ENCODE measurements at places on chromosomes 4 and X.

DNA sequence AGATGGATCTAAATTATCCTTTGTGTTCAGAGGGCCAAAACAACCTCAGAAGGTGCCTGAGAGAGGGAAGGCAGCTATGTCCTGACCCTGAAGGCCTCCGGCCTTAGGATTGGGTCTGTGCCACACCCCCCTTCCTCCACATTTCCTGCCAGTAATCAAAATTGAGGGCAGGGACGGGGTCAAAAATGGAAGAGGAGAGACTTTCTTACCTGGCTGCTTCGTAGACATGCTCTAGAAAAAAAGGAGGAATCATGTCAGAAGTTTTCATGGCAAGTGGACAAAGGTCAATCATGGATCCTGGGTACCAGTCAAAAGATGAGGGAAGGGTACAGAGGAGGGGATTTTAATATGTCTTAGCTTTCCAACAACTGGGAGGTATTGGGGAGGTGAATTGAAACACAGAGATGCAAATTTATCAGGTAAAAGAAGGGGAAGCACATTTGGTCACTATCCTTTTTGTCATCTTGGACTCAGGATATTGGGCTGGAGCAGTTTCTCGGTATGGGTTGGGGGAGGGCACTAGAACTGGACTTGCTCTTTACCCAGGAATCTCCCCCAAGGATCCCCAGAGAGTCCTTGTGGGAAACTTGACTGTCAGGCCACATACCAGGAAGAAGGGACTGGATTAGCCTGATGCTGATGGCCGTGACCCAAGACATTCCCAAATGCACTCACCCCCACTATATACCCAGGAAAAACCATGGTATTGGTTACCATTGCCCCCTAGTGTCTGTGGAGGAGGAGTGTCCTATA is 17.1 kb downstream of the VSIG4 start:
- DNase-seq, result no peak

DNA sequence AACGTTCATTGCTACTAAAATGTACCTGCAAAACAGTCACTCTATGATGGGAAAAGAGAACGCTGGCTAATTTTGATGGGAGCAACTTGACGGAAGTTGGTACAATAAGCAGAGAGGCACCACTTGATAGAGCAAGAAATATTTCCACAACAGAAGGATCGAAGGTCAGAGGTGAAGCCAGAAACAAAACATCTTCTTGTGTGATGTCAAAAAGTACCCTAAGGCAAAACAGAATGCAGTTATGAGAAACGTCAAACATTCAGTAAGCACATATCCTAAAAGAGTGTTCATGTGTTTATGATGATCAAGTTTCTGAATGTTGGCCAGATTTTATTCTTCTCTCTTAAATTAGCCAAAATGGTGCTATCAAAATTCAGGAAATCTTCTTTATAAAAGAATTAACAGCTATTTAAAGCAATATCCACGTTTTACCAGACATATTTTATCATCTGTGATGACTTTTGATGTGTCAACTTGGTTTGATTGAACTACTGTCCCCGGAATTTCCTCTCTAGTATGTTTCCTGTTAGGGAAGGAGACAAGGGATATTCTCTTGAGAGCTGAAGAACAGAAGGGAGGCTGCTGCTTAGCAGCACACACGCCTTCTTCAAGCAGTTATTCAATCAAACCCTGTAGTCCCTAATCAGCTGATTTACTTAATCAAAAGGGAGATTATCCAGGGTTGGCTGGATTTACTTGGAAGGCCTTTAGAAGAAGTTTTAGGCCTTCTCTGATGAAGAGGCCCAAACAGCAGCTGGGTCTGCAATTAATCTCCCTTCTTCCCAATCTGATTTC is 15.7 kb downstream of the AASDH start:
- DNase-seq, result no peak

DNA sequence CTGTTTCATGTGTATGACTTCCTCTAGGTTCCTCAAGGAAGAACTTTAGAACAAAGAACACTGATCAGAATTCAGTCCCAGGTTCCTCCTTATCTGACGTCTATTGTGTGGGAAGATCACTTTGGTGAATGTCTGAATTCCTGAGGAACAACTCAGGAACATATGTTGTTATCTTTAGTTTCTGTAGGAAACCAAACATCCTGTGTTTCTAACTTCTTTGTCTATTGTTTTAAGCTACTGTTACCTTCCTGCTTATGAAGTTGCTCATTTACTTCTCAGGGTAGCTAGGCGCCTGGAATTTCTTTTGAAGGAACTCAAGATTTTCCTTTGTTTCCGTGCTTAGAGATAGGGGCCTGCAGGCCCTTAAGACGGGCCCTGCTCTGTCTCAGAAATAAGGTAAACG is 46.2 kb downstream of the MAGEB5 start:
- no peak for DNase-seq

- DNase-seq, result no peak
These were observed 544.5 kb downstream of the PPP4R3C start for GRCh38 chrX:26918631-26919030.

- DNase-seq, result no peak
These were observed 20.7 kb upstream of the TXLNG start for GRCh38 chrX:16765594-16765993.

- no peak for DNase-seq
These were observed 148.1 kb downstream of the TRIML1 start for GRCh38 chr4:188287169-188287894.

GRCh38 chr4:96986816-96987215 is 1146.9 kb downstream of the PDHA2 start:
- DNase-seq, result no peak

GRCh38 chr4:73962724-73963123 is 19.1 kb downstream of the PF4 start:
- DNase-seq, result no peak

DNA sequence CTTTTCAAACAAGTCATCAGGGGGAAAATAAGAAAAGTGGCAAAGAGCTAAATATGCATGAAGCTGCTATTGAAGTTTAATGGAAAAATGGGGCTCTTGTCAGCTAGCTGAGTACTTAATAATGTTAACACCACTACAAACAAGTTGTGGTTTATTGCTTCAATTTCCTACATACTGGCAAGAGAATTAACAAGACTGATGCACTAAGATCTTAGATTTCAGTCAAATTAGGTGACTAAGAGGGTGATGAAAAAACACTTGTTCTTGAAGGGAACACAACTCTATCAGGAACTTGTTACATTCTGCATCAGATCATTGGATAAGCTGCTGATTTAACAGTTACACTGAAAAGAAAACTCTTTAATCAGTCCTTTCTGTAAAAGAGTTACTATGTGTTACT is 234.6 kb upstream of the AFF2 start:
- no peak for DNase-seq

DNA sequence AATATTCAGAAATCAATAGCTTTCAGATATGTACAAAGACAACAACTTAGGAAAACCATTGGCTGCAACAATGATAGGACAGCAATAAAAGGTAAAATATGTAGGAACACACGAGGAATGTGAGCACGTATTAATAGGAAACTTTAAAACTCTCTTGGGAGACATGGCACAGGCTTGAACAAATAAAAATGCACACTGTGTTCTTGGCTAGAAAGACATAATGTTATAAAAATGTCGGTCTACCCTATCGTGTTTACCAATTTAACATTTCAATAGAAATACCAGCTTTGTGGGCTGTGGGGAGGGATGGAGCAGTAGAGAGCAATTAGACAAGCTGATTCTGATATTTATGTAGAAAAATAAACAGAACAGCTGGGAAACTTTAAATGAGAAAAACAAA is 69.0 kb upstream of the FAM9B start:
- no peak for DNase-seq

GRCh38 chr4:172352356-172352755 is 539.2 kb downstream of the GALNTL6 start:
- no peak for DNase-seq

GRCh38 chr4:94811643-94812042 is 53.9 kb downstream of the BMPR1B start:
- no peak for DNase-seq

- DNase-seq, result no peak
These were observed 1124.0 kb upstream of the TENM3 start for GRCh38 chr4:181119186-181119585.

GRCh38 chr4:53963781-53964180 is 100.6 kb downstream of the CHIC2 start:
- no peak for DNase-seq

DNA sequence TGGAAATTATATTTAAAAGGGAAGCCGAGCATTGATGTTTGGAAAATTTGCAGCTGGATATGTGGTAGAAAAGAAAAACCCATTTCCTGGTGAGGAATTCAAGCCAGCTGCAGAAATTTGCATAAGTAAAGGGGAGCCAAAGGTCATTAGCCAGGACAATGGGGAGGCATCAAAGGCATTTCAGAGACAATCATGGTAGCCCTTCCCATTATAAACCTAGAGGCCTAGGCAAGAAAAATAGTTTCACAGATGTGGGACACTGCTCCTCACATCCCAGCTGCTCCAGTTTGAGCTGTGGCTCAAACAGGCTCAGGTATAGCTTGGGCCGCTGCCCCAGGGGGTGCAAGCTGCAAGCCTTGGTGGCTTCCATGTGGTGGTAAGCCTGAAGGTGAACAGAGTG is 35.8 kb downstream of the NAP1L3 start:
- no peak for DNase-seq

DNA sequence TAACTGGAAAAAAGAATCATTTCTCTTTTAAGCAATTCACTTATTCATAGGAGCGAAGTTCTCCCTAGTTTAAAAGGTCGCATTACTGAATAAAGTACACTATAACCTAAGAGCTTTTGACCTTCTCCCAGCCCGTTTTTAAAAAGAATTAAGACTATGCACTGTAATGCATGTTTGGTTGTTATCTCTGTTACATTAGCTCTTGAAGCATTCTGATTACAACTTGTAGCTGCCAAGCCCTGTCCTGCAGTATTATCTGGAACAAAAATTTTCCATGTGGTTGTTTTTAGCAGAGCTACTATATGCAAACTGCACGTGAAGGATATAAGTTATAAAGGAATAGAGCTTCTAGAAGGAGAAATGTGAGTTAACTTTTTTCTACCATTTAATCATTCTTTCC is 8.1 kb downstream of the GAB1 start:
- no peak for DNase-seq

GRCh38 chr4:2354118-2354517 is 64.3 kb downstream of the ZFYVE28 start:
- no peak for DNase-seq

DNA sequence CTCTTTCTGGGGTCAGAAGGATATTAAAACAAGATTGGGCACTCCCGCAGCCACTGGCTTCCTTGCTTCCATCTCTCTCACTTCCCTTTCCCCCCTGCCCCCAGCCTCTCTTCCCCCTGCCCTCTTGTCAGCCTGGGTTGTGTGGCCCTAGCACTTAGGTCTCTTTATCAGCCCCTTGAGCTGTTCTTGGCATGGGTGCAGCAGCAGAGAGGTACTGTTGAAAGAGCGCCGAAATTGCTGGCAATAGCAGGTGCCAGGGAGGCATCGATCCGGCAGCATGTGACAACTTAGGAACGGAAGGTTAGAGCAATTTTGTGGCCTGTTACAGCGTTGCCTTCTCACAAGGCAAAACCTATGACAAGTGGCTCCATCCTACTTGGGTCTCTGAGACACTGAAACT is 333.1 kb upstream of the IGFBP7 start:
- no peak for DNase-seq

DNA sequence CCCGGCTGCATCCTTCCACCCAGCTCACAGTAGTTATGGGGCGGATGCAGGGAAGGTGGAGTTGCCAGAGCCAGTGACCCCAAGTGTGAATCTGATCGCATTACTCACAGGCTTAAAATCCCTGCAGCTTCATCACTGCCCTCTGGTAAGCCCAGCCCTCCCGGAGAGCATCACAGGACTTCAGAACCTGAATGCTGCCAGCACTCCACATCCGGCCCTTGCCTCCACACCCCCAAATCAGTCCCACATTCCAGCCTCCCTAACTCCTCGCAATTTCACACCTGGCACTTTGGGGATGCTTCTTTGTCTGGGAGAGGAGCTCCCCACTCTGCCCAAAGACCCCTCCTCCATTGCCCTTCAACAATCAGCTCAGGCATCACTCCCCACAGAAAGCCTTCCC is 15.6 kb downstream of the RASL11B start:
- DNase-seq, result no peak

- no peak for DNase-seq
These were observed 63.2 kb downstream of the BANK1 start for GRCh38 chr4:101853691-101854090.

DNA sequence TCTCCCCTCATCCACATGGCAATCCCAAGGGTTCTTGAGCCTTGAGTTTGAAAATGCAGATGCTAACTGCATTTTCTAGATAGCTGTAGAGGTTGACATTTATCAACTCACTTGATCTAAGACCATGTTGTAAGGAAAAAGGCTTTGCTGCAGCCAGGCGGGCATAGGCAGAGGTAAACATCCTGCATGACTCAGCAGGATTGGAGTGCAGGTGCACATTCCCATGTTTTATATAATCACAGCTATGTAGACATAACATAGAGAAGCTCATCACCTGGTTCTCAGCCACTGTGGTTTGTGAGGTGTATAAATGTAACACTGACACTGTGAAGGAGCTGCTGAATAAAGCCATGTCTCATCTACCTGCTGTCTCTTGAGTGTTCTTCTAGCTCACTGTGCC is 62.3 kb upstream of the PDE5A start:
- no peak for DNase-seq

GRCh38 chrX:21926116-21926515 is 14.4 kb upstream of the SMS start:
- no peak for DNase-seq

- DNase-seq, result no peak
These were observed 834.2 kb upstream of the GALNTL6 start for GRCh38 chr4:170978990-170979389.

- no peak for DNase-seq
These were observed 429.1 kb upstream of the INTU start for GRCh38 chr4:127203562-127204200.

- DNase-seq, result no peak
These were observed 57.5 kb upstream of the SMIM10 start for GRCh38 chrX:134933248-134933647.

Data from stimulated activated CD8-positive, alpha-beta memory T cell treated with anti-CD3 and anti-CD28 coated beads, Interleukin-4, amount 100 ng/mL, for 1 hour (primary cell).